ENCODE measurements at places on chromosomes 6 and 20.
A peak's percentile ranks its signal among the peaks of the same experiment; 100 is the strongest.

- no peak for DNase-seq
These were observed 691 bp downstream of the ATRN start for GRCh38 chr20:3471397-3472021.

GRCh38 chr6:137218473-137218916 lies 690 bp downstream of the IFNGR1 start:
- DNase-seq: no peak

- no peak for DNase-seq
These were observed 400 bp downstream of the PAK1IP1 start for GRCh38 chr6:10695086-10695657.

GRCh38 chr6:114941078-114941477 lies 598.3 kb upstream of the HS3ST5 start:
- peak; percentile 5 for DNase-seq

GRCh38 chr20:15058841-15059240 lies 721.4 kb upstream of the FLRT3 start:
- no peak for DNase-seq

DNA sequence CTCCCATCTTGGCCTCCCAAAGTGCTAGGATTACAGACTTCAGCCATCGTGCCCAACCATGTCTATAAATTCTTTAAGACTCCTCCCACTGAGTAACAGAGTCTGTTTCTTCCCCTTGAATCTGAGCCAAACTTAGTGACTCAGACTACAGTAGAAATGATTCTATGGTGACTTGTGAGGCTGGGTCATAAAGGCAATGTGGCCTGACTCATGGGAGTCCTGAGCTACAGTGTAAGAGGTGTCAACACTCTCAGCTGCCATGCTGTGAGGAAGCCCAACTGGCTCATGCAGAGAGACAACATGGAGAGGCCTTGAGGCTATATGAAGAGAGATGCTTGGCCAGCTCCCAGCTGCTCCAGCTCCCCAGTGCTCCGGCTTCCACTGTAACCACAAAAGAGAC lies 5.2 kb upstream of the NRSN2 start:
- no peak for DNase-seq

GRCh38 chr6:140355476-140355875 lies 981.0 kb upstream of the CITED2 start:
- DNase-seq: no peak

DNA sequence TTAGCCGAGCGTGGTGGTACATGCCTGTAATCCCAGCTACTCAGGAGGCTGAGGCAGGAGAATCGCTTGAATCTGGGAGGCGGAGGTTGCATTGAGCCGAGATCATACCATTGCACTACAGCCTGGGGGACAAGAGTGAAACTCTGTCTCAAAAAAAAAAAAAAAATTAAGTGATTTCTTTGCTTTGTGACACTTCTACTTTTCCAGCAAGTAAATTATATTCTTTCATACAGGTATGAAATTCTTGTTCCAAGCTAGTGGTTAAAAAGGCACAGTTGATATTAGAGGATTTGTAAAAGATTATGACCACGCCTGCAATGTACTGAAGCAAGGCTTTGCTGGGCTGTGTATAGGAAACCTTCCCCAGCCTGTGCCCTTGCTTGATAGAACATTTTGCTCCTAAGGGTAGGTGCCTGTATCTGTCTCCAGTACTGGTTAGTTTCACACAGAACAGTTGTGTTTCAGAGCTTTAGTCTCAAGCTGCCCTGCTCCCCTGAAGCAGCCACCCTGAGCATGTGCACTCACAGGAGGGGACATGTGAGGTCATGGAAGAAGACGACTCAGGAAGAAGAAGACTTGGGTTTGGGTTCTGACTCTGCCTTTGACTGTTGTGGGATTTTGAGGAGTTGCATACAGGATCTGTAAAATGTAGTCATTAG lies 10.2 kb downstream of the PTPN1 start:
- no peak for DNase-seq

DNA sequence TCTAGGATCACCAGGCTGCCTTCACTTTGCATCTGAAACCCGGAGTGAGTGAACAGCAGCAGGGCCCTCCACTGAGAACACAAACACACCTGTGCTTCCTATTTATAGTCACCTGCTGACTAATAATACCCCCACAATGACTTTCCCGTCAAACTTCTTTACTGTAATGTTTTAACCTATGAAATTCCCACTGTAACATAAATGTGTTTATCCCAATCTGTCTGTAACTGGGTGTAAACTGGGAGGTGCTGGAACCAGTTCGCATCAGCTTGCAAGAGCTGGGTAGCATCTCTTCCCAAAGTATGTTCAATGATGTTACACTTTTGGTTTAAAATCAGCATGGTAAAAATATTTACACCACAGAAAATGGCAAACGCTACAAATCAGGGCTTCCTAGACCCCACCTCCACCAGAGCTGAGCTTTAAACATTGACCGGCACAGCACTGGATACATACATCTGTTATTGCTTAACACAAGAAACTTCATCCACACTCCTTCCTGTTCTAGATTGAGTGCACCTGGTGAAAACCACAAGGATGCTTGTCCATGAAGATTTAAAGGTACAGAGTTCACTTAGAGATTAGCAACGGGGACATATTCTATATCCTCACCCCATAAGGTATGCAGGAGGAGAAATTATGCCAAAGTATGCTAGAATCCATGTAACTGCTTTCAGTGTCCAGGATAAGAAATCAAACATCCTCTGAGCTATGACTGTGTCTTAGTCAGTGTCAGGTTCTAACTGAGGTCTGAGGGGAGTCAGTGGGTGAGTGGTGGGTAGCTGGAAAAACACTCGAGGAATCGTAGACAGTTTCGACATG lies 79.0 kb downstream of the ALDH8A1 start:
- DNase-seq: no peak

GRCh38 chr6:34484391-34484790 lies 18.5 kb downstream of the PACSIN1 start:
- no peak for DNase-seq

- DNase-seq: no peak
These were observed 19.8 kb downstream of the DLL1 start for GRCh38 chr6:170270984-170271593.

DNA sequence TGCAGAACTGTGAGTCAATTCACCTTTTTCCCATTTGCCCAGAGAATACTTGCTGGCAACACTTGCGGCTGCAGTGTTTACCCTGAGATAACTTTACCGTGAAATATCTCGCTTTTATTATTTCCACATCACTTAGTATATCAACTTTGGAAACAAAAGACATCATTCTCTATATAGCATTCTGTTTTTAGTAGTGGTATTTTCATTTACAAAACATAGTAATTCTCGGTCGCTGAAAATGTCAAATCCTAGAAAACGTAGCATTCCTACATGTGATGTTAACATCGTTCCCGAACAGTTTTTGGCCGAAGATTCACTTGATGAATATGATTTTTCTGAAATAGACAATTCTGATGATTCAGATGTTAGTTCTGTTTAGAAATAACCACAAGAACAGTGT lies 52.0 kb downstream of the NHLRC1 start:
- DNase-seq: no peak

DNA sequence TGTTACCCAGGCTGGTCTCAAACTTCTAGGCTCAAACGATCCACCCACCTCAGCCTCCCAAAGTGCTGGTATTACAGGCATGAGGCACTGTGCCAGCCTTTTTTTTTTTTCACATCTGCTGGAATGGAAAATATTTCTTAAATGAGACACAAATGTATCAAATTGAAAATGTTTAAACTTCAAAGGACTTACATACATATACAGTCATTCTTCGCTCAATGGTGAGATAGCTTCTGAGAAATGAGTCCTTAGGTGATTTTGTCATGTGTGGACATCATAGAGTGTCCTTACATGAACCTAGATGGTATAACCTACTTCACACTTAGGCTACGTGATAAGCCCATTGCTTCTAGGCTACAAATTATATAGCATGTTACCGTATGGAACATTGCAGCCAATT lies 43.1 kb downstream of the MICA start:
- DNase-seq: no peak

DNA sequence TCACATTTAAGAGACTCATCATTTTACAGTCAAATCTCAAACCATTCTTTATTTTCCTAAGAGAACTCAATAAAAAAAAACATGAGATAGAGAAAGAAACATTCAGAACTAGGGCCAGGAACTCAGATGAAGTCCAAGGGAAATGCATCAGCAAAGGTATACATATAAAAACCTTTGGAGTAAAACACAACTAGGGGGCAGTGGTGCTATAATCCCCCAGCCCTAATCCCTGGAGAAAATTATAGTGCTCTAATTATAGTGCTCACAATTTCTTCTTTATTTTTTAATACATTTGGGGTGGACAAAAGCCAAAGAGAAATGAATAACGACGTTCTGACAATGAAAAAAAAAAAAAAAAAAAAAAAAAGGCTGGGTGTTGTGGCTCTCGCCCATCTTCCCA lies 100.6 kb upstream of the EMILIN3 start:
- no peak for DNase-seq
